ENCODE measurements at places on chromosomes 7 and 10.
A peak's percentile ranks its signal among the peaks of the same experiment; 100 is the strongest.

DNA sequence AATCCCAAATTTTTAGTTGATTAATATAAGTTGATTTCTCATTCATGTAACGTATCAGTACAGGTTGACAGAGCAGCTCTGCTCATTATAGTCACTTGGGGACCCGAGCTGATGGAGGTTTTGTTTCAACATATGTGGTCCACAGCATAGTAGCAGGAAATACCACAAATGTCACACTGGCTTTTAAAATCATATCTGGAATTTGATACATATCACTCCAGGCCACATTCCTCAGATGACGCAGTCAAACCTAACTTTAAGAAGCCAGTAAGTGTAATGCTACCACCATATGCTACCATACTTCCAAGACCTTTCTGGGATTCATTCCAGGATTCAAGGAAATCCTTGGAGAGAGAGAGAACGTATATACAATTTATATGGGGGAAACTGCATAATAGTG, 156.3 kb downstream of the PHF14 start:
- DNase-seq = no peak

DNA sequence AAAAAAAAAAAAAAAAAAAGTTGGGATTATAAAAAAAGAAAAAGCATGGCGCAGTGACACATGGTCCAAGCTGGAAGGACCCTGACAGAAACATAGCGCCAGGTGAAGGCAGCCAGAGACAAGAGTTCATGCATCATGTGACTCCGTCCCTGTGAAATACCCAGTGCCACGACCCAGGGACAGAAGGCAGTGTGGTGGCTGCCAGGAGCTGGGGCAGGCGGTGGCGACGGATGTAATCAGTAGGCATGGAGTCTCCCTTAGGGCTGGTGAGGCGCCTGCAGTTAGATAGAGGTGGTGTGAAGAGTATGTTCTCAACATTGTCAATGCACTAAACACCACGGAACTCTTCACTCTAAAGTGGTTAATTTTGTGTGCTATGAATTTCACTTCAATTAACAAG, 43.9 kb downstream of the STK32C start:
- no peak for DNase-seq

- DNase-seq = no peak
These were observed 37.1 kb upstream of the COMTD1 start for GRCh38 chr10:75272896-75273295.

- DNase-seq = peak; percentile 73
These were observed 109.3 kb downstream of the GRK5 start for GRCh38 chr10:119316729-119317097.

GRCh38 chr10:99551158-99551557, 18.4 kb downstream of the NKX2-3 start:
- peak; percentile 72 for DNase-seq

GRCh38 chr10:48695636-48696534, 11.2 kb downstream of the WDFY4 start:
- no peak for DNase-seq

DNA sequence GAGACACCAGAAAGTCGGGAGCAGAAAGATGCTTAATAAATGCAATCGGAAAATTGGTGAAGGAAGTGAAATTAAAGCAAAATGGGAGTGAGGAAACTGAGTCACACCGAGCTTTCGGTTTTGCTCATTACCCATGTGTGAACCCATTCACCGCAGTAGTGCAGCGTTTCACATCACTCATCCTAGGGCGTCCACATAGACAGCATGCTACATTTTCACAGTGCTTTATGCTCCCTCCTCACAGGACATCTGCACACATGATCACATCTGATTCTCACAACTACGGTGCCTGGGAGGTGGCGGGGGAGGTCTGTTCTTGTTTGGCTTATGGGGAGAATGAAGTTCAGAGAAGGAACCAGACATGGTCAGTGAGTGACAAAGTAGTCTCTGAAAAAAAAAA, 36.6 kb upstream of the ATP6V0A4 start:
- no peak for DNase-seq

- no peak for DNase-seq
These were observed 53.9 kb downstream of the CUBN start for GRCh38 chr10:17075533-17076359.

Data from HAP-1 (cell line).